Right renal cortex interstitium (tissue), 3 donors: ENCODE measurements at places on chromosomes 2 and 18.

DNA sequence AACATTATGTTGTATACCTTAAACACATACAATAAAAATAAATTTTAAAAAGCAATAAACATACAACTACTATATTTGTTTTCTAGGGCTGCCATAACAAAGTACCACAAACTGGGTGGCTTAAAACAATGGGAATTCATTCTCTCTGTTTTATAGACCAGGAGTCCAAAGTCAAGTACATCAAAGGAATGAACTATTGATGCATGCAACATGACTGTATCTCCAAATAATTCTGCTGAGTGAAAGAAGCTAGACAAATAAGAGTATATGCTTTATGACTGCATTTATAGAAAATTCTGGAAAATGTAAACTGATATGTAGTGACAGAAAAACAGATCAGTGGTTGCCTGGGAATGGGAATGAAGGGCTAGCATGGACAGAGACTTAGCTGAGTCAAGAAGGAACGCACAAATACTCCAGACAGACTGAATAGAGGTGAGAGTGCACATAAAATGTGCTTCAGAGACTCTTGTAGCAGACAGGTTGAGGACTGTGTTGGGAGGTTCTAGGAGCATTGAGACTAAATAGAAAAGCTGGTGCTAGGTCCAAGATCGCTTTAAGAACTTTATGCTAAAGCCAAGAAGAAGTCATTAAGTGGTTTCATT is 11.0 kb upstream of the PLA2R1 start:
- no peak for DNase-seq

DNA sequence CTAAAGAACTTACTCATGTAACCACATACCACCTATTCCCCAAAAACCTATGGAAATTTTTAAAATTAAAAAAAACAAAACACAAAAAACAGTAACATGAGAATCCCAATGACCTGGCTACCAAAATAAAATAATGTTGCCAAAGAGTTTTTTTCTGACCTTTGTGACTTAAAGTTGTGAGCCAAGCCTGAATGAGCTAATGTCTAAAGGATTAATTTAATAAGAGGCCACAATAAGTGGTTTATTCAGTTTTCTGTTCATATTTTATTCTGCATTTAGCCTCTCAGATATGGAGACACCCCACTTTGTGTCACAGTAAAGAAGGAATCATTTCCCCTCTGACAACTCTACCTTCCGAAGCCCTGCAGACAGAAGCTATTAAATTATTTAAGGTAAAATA is 42.6 kb upstream of the DYNC2LI1 start:
- no peak for DNase-seq

- DNase-seq, result no peak
These were observed 47.9 kb downstream of the SH3RF3 start for GRCh38 chr2:109176928-109177327.

- no peak for DNase-seq
These were observed 375.6 kb upstream of the LRATD1 start for GRCh38 chr2:14256890-14257289.

DNA sequence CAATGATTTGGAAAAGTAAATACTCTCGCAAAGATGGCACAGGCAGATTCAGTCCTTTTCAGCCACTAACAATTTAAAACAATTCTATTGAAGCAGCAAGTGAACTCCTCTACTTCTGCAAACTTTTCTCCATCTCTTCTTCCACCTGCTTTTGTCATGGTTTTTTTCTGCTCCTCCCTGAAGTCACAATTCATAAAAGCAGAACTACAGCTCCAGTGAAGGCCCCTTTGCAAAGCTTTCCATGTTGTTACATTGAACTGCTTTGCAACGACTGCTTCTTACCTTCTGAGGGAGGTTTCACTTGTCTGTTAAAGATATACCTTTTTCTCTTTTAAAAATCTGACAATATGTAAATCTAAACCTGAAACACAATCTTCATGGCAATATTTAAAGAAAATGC is 3.7 kb upstream of the SERTAD2 start:
- DNase-seq, result no peak
